Colonic mucosa (tissue), 4 donors: ENCODE measurements at places on chromosomes 13 and 19. TPM values are rescaled to one million over a fixed set of nuclear protein-coding genes. Genes with fewer than 3 reads are reported as not detected.

- DNase-seq, result peak; percentile 40
Observed at GRCh38 chr19:37654629-37655300, 500 bp downstream of the ZFP30 start.

GRCh38 chr13:28548468-28548867 is 53.5 kb upstream of the FLT1 start:
- DNase-seq, result no peak

DNA sequence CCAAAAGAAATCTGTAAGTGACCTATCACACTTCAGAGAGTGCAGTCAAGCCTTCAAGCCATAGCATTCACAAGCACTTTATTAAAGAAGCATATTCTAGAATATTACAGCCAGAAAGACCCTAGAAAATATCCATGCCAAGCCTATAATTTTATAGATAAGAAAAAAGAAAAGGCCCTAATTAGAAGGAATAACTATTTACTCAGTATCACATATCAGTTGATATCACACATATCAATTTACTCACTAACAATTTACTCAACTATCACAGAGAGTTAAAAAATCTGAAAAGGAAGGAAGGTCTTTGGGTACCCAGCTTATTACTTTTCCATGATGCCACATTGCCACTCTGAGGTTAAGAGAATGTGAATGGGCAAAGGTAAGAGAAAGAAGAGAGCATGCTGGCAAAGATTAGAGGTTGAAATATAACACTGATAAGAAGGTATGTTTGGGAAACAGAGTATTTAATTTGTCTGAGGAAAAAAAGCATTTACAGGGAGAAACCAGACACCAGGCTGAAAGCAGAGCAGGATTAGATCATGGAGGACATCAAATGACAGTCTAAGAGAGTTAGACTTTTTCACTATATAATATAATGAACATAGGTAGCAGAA is 186.2 kb downstream of the VWA8 start:
- no peak for DNase-seq

- DNase-seq, result no peak
Observed at GRCh38 chr19:11148001-11148400, 7.6 kb downstream of the SPC24 start.

The C1QTNF9B gene
- not detected for total RNA-seq

The ZNF570 gene
- total RNA-seq, result 1.7 TPM

DNA sequence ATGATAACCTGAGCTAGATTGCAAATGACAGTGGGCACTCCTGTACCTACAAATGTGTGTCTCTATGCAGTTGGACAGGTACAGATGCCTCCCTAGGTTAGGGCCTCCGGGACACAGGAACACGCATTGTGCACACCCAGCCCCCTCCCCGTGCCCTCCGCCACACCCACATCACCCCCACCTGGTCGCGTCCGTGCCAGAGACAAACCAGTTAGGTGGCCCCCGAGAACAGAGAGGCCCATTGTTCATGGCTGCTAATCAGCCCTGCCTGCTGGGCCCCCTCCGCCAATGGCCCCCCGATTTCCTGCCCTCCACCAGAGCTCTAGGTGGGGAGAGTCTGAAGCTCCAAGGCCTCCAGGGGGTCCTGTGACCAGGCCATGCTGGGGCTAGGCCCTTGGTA is 13.7 kb downstream of the NRTN start:
- no peak for DNase-seq

- no peak for DNase-seq
Observed at GRCh38 chr13:106122234-106122633, 413.2 kb downstream of the EFNB2 start.

- no peak for DNase-seq
Observed at GRCh38 chr19:1307320-1307719, 21.6 kb downstream of the EFNA2 start.

- DNase-seq, result peak; percentile 99
Observed at GRCh38 chr19:58554494-58555368, at the start of gene CHMP2A. Gene CHMP2A (minus strand): TSS chr19:58555105. CDS start chr19:58554212, 893 bp downstream.

The SELENOV gene
- total RNA-seq, result not detected

The LRRC63 gene
- not detected for total RNA-seq

DNA sequence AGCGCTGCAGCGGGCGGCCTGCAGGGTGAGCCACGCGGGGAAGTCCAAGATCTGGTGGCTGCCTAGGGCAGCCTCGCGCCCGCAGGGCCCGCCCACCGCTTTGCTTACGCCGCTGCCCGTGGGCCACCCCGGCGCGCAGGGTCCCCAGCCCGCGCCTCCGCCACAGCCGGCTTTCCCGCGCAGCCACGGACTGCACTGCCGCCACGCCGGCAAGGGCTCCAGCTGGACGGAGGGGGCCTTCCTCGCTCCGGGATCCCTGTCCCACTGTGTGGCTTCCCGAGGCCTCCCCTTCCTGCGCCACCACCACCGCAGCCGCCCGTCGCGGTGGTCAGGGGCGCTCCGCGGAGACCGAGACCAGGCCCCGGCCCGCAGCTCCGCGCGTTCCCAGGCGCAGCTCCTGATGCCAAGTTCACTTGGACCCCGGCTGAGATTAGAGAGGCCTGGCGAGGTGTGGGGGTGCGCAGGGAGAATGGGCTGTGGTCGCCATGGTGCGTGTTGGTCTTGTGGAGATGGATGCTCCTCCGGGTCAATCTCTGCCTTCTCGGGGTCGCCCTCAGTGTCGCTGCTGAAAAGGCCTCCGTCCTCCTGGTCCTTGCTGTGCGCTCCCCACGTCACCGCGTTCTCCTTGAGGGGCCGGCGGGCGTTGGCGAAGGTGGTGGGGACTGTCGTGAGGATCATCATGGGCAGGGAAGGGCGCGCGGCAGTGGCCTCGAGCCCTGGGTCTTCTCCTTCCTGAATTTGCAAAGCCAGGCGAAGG is 17.9 kb upstream of the RNF17 start:
- DNase-seq, result no peak

GRCh38 chr19:42028304-42029216 is 34.5 kb upstream of the ATP1A3 start:
- peak; percentile 25 for DNase-seq

GRCh38 chr13:39847336-39847735 is 191.9 kb downstream of the COG6 start:
- DNase-seq, result no peak

GRCh38 chr19:29603308-29603707 is 2.8 kb upstream of the POP4 start:
- no peak for DNase-seq

DNA sequence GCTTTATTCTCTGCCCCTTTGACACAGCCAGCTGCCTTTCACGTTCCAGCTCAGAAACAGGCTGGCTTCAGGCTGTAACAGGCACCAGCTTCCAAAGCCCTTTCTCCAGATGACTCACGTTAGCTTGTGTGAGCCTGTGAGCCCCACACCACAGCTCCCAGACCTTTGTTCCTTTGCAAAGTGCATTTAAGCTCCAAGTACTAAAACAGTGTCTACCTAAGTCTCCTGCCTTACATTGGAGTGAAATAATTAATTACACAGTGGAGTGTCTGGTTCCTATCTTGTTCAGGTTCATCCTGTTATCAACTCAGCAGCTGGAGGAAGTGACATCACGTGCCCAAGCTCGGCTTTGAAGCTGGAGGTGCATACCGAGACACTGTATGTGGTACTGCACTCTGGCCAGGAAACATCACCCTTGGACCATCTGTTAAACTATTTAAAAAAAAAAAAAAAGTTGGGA is 475.8 kb downstream of the FOXO1 start:
- DNase-seq, result no peak

The PGLYRP2 gene
- total RNA-seq, result not detected

The CFD gene
- 42.2 TPM for total RNA-seq

The ATP8B3 gene
- 0.42 TPM for total RNA-seq

The RAB20 gene
- 38.0 TPM for total RNA-seq

GRCh38 chr13:108214441-108215271 is 680 bp downstream of the LIG4 start:
- DNase-seq, result peak; percentile 19

The UBE2L5 gene
- total RNA-seq, result not detected

The GDF15 gene
- 120 TPM for total RNA-seq

The TSHZ3 gene
- total RNA-seq, result 5.1 TPM

The GPC5 gene
- total RNA-seq, result 0.42 TPM

- DNase-seq, result peak; percentile 60
Observed at GRCh38 chr19:572743-573518, 535 bp downstream of the BSG start.

The PTH2 gene
- not detected for total RNA-seq

DNA sequence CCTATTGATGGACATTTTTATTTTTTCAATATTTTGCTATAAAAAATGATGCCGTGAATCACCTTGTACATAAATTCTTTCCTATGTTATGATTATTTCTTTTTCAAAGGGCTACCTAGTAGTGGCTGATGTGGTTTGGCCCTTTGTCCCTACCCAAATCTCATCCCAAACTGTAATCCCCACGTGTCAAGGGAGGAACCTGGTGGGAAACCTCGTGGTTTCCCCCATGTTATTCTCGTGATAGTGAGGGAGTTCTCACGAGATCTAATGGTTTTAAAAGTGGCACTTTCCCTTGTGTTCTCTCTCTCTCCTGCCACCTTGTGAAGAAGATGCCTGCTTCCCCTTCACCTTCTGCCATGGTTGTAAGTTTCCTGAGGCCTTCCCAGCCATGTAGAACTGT is 94.9 kb downstream of the TM9SF2 start:
- no peak for DNase-seq

DNA sequence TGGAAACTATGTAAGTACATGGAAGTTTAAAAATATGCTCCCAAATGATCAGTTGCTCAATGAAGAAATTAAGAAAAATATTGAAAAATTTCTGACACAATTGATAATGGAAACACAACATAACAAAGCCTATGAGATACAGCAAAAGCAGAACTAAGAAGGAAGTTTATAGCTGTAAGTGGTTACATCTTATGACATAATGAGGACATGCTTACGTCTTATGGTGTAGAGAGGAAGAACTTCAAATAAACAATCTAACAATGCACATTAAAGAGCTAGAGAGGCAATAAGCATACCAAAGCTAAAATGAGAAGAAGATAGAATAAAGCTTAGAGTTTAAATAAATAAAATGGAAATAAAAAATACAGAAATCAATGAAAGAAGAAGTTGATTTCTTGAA is 50.0 kb upstream of the CEACAM21 start:
- no peak for DNase-seq

- no peak for DNase-seq
Observed at GRCh38 chr13:95479731-95480130, 72.8 kb upstream of the CLDN10 start.

DNA sequence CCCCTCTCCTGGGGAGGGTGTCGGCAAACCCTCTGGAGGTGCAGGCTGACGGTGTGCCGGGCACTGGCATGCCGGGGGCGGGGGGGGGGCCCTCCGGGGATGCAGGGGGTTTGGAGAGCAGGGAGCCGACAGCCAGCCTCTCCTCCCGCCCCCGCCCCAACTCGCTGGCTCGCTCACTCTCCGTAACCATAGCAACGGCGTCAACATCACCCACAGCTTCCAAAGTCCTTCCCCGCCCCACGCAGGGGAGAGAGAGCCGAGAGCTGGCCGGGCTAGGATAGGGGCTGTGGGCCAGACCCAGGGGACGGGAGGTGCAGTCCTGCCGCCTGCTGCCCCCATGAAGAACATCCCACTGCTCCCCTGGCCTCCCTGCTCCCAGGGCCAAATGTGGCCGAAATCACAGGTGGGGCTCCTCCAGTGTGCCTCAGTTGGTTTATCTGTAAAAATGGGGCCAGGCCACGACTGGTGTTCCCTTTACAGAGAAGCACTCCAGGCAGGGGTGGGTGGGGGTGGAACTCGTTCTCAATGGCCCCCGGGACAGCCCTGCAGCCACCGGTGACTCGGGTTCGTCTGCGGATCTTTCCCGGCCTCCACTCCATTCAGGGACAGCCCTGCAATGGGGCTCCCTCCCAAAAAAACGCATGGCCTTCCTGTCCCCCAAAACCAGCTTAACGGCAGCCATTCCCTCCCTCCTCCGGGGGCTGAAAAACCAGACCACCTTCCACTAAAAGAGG is 3.2 kb downstream of the KLF16 start:
- peak; percentile 81 for DNase-seq

GRCh38 chr13:37640499-37640898 is 41.9 kb upstream of the POSTN start:
- no peak for DNase-seq

GRCh38 chr13:94588541-94588940 is 7.4 kb downstream of the TGDS start:
- no peak for DNase-seq

The FXYD7 gene
- 0.47 TPM for total RNA-seq

GRCh38 chr13:41326661-41327060 is 15.6 kb downstream of the NAA16 start:
- no peak for DNase-seq

DNA sequence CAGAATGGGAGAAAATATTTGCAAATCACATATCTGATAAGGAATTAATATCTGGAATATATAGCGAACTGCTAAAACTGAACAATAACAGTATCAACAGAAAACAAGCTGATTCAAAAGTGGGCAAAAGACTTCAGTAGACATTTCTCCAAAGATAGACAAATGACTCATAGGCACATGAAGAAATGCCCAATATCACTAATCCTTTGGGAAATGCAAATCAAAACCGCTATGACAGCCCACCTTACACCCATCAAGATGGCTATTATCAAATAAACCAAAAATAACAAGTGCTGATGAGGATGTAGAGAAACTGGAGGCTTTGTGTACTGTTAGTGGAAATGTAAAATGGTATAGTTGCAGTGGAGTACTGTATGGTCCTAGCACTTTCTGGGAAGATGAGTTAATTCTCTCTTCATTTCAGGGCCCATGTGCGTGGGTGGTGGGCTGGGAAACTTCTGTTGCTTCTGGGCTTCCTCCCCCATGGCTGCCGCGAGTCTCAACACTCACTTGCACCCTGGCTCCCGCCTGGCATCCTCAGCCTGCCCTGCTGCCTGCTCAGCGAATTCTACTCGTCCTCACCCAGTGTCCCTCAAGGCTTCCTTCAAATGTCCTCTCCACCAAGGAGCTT is 12.4 kb upstream of the GJA3 start:
- no peak for DNase-seq

DNA sequence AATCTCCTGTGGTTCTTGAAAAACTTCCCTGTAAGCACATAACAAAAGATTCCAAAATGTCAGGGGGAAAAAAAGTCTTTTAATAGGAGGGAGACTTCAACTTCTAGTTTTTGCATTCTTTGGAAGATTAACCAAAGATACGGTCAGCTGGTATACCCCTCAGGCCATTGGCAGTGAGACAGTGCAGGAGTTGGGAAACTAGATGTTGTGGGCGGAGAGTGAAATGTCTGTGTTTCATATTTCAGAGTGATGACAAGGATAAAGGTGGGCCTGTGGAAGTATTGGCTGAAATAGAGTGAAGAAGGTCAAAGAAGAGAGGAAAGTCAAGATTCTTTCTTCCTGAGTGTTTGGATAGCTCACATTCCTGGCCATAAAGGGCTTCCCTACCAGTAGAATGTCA is 40.8 kb downstream of the CYP2B6 start:
- DNase-seq, result no peak

DNA sequence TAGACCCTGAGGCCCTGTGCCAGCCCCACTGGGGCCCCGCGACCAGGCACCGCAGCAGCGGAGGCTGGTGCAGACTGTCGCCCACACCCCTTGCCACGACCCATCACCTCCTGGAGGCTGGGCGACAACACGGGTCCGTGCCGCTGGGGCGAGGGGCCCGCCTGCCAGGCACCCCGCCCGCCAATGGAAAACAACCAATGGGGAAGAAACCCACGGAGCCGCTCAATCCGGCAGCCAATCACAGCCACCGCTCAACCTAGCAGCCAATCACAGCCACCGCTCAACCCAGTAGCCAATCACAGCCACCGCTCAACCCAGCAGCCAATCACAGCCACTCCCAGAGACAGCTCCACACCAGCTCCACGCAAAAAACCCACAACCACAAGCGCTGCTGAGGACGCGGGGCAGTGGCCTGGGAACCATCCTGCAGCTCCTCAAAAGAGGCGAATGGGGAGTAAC is 29.7 kb downstream of the GPX4 start:
- DNase-seq, result peak; percentile 45

The KLK12 gene
- total RNA-seq, result 0.64 TPM
